CD4-positive, alpha-beta T cell treated with Interleukin-12 subunit alpha and Interleukin-12 subunit beta, for 1 hour (primary cell): ENCODE measurements at places on chromosomes 1 and 21.

DNA sequence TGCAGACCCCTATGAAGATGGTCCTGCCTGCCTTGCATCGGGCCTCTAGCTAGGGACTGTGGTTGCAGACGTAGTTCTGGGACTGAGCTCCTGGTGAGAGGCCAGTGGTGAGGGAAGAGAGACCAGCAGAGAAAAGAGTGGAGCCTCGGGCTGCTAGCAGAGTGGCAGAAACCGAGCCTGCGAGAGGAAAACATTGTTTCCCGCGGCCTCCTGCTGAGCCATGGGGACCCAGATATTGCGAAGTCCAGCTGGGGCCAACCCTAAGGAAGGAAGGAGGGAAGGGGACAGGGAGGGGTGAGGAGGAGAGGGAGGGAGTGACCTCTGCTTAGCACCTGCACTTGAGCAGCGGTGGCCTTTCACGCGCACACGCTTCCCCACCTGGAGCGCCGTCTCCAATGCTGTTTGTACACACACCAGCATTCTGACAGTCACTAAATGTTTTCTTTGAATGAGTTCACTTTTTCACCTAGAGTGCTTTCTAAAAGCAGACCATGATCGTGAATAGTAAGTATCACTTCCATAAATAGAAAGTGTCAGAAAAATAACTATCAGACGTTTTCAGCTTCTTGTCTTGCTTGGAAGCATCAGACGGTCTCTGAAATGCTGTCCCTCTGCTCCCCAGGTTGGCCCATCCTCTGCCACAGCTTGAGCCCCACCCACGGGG is 2.5 kb upstream of the FNDC10 start:
- DNase-seq = no peak

DNA sequence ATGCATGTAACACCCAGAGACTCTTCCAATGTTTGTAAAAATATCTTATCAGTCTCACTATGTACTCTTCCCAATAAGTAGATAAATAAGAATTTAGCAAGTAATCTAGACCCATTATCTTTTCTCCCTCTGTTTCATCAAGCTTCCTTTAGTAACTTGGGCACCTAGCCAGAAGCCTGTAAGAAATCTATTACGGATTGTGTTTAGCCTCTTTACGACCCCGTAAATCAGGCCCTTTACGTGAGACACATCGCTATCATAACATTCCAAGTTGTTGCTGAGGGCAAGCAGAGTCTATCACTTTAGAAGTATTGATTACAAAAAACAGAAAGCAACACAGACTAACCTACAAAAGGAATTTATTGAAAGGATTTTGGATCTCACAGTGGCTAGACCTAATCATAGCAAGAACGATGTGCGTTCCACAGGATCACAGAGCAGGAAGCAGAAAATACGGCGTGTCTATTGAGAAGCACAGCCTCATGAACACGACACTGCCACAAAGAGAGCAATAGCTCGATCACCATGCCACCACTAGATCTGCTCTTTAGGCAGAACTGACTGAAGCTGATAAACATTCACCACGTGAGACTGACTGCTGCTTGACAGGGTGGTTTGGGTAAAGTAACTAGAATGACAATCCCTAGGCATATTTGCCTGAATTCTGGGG is 922.1 kb downstream of the AMY1C start:
- DNase-seq = no peak

DNA sequence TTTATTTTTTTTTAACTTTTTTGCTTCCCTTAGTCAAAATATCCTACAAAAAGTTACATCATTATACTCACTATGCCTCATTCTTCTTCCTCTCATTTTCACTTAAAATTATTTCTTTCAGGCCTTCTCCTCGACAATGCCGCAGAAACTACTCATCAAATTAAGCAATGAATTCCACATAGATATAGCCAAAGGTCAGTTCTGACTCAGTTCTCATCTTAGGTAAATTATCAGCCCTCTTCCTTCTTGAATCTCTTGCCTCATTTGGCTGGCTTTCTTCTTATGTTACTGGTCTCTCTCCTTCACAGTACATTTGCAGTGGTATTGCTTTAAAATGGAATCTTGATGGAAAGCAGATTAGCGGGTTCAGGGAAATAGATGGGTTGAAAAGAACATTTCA is 260.7 kb upstream of the BRINP3 start:
- DNase-seq = no peak

- no peak for DNase-seq
Measured at GRCh38 chr1:113018911-113019310, 54.1 kb upstream of the LRIG2 start.

DNA sequence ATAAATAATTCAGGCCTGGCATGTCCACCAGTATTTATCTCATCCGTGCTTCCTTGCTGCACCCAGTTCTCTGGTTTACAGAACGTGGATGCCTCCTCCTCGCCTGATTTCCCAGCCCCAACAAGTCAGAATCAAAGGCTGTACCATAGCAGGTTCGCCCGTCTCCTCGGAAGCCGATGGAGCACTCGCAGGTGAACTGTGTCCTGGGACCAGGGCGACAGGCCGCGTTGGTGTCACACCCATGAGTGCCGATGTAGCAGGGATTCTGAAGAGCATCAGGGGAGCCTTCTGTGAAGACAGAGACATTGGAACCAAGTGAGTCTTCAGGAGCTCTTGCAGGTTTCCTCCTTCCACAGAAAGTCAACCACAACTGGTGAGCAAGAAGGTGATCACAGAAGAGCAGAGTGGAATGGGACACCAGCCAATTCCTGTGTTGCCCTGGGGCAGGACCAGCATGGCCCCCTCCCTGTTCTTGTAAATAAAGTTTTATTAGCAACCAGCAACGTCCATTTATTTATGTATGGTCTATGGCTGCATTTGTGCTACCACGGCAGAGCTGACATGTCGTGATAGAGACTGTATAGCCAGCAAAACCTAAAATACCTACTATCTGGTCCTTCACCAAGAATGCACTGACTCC is 40.8 kb downstream of the NID1 start:
- DNase-seq = no peak

GRCh38 chr1:110765640-110766335 is 91.0 kb upstream of the KCNA3 start:
- DNase-seq = peak; percentile 74

GRCh38 chr1:234489007-234489697 is 10.2 kb upstream of the TARBP1 start:
- DNase-seq = no peak

- no peak for DNase-seq
Measured at GRCh38 chr1:2334883-2335534, 56.3 kb downstream of the MORN1 start.

- no peak for DNase-seq
Measured at GRCh38 chr1:3054474-3054873, 14.5 kb upstream of the PRDM16 start.

GRCh38 chr1:70979881-70980280 is 67.7 kb downstream of the PTGER3 start:
- DNase-seq = no peak

- no peak for DNase-seq
Measured at GRCh38 chr1:51750218-51750617, 128.3 kb downstream of the NRDC start.

DNA sequence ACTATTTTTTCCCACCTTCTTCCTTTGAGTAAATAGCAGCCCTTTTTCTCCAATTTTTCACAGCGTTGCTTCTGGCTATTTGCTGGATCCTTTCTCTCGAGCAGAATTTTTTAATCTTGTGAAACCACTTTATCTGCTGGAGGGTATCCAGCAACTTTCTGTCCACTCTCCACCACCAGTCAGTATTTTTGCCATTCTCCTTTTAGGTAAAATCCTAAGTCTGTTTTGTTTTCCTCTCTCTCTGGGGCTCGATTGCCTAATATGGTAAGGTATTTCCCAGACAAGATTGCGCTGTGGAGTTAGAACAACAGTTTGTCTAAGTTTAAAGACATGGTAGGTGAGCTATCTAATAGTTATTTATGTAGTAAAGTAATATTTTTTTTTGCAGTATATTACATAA is 156.9 kb downstream of the PPP1R12B start:
- no peak for DNase-seq

- DNase-seq = no peak
Measured at GRCh38 chr1:219138747-219139146, 34.9 kb upstream of the LYPLAL1 start.
